Stimulated activated CD8-positive, alpha-beta memory T cell treated with anti-CD3 and anti-CD28 coated beads, Interleukin-4, amount 100 ng/mL, for 4 hours (primary cell): ENCODE measurements at places on chromosomes 1 and 21.

GRCh38 chr1:150134537-150134936 is 15.2 kb upstream of the PLEKHO1 start:
- DNase-seq, result no peak

DNA sequence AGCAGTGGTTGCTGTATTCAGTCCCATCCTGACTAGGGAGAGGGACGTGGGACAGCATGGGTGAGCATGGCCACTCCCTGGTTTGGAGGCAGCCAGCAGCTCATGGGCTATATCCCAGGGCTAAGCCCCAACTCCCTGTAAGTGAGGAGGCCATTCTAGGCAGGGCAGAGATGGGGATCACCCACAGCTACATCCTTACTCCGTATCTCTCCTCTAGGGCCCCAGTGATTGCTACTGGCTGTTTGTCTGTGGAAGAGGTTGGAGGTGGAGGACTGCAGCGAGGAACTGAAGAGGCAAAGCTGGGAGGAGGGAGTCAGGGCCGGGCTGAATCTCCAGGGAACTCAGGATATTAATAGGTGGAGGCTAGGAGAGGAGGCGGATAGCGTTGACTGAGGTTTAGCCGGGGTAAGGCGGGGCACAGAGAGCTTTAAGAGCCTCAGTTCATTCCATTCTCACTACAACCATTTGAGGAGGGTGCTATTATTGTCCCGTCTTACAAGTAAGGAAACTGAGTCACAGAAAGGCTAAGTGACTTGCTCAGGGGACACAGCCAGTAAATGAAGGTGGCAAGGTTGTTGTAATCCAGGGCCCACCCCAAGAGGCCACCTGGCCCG is 6.8 kb downstream of the OLIG2 start:
- DNase-seq, result no peak

DNA sequence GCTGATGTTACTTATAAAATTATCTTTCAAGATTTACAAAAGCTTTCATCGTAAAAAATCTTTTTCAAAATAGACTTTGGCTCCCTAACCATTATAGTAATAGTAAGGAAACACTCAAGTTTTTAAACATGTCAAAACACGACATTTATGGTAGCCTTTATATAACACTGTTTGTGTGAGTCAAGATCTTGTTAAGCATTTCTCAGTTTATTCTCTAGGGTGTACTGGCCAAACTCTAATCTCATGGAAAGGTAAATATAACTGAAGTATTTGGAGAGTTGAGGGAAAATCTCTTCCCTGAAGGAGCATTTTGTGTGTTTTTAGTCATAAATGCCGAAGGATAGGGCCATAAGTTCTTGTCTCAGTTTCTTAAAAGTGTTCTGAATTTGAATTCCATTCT is 790.9 kb upstream of the NCAM2 start:
- DNase-seq, result no peak

GRCh38 chr21:41066086-41066938 is 101.6 kb upstream of the BACE2 start:
- no peak for DNase-seq

GRCh38 chr21:45938811-45939520 is 42.6 kb upstream of the COL6A1 start:
- no peak for DNase-seq

- no peak for DNase-seq
Measured at GRCh38 chr1:85553416-85554335, 26.9 kb upstream of the CCN1 start.

DNA sequence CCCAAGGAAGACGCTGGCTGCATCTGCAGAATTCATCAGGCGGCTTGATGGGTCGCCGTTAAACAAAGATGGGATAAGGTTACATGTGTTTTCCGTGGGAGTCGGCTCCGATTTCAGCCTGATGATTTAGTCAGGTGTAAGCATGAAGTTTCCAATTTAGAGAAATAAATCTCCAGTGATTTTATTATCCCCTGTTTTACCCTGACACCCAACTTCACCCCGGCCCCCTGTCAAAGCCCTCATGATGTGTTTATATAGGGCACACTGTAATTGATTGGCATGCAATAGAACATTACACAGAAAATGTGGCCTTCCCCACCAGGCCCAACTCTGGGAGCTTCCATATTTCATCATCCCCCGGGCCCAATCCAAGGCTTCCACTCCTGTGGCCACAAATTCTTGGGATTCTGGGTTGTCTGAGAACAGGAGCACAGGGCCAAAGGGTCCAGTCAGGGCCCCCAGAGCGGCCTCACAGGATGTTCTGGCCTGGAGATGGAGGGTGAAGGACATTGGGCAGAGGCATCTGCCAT is 72.5 kb downstream of the FOXD2 start:
- no peak for DNase-seq

DNA sequence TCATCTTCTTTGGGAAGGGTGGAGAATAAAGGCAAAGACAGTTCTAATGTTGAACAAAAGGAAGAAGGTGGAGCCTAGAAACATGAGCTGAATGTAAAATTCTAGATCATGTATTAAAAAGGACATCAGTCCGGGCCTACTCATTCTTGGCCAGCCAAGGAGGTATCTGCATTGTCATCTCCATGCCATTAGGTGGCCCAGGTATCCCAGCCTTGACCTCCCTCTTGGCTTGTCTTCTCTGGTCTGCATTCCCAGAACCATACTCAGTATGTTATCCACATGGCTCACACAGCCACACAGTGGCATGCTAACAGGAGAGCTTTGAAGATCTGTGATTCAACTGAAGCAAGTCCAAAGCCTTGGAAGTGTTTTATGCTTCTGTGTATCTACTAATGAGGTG is 369.8 kb upstream of the KAZN start:
- DNase-seq, result no peak

DNA sequence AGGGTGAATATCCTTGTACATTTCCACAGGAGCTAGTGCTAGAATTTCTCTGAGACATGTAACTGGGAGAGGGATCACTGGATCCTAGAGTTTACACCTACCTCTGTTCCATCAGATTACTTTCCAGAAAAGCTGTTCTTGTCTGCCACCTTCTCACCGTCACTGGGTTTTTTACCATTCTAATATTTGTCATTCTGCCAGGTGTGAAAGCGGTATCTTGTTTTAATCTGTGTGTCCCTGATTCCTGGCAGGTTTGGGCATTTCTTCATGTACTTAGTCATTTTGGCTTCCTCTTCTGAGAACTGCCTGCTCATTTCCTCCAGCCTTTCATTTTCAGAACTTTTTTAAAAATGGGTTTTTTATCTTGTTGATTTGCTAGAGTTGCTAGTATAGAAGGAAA is 5.1 kb downstream of the PMF1 start:
- no peak for DNase-seq

DNA sequence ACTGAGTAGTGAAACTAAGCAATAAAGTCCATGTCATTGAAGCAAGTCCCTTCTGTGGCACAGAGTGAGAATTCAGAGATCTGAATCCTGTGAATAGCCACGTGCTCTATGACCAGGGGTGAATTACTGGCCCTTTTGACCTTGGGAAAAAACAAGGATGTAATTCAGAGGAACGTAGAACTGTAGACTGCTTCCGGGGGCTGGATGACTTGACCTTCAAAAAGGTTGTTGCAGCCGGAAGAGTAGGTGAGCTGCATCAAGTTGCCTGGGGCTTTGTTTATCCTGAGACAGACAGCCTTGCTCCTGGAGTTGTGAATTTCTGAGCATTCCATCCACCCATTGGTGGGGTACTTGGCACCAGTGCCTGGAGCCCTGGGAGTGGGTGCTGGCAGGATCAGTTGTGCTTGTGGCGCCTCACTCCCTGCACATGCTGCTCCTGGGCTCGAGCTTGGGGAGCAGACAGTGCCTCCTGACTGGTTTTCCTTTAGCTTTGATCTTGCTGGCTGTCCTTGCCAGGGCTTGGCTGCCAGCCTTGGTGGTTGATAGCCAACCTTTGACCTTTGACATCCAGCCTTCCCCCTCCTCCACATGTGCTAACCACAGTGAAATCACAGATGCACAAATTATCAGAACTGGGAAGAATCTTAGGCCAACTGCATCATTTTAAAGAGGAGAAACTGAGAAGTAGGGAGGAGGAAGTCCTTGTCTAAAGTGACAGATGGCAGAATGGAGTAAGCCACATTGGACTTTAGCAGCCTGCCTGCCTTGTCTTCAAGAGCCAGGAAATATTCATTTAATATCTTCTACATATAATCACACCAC is 16.2 kb upstream of the MYOG start:
- no peak for DNase-seq

DNA sequence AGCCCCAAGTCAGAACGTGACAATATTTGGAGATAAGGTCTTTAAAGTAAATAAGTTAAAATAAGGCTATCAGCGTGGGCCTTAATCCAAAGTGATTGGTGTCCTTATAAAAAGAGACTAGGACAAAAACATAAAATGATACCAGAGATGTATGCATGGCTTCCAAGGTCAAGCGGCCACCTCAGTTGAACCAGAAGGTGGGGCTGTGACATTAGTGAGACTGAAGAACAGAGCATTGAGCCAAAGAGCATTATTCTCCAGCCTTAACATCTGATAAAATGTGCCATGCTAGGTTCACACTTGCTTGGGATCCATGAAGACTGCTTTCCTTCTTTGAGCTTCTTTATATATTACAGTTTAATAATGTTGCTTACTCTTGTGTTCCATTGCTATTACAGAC is 554.6 kb downstream of the PLA2G4A start:
- no peak for DNase-seq
